ENCODE measurements at places on chromosomes 11 and 22. TPM values are rescaled to one million over a fixed set of nuclear protein-coding genes. Genes with fewer than 3 reads are reported as not detected.

GRCh38 chr11:8340296-8340695, 76.6 kb upstream of the LMO1 start:
- DNase-seq, result no peak

- DNase-seq, result no peak
These were observed 100.8 kb downstream of the TRAF6 start for GRCh38 chr11:36409152-36409816.

DNA sequence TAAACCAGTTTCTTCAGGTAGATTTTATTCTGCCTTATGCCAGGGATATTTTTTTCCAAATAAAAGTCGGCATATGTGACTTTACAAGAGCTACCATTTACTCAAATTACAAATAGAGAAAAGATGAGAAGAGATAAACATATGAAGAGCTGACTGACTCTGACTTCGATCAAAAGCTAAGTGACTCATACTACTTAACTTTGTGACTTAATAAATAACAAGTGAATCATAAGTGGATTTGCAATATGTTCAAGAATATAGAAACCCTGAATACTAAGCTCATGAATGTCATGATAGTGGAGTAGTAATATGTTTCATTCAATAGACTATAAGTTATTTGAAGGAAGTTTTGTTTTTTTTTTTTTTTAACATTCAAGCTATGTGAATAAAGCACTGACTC, 130.5 kb upstream of the ANO3 start:
- no peak for DNase-seq

DNA sequence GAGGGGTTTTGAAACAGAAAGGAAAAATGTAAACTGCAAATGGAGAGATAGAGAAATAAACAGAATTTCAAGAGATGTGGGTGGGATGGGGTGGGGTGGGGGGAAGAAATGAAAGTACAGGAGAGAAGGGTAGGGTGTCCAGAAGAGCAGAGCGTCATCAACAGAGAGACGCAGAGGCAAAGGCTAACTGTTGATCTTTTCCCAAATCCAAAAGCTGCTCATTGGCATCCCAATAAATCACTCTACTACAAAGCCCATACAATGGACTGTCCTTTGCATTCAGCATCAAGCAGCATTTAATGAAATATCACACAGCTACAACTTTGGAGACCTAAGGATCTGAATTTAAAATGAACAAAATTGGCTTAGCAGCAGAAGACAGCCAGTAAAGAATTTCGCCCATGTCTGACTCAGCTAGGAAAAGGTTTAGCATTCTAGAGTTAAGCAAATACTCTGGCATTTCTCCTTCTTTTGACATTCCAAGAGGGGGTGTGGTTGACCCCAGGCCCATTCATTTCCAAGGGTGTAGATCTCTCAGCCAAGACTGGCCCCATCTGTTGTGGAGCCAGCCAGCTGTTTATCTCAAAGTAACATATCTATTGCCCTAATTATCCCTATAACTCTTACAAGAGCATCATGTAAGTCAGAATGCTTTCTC, 1.5 kb downstream of the RAB30 start:
- no peak for DNase-seq

- no peak for DNase-seq
These were observed 237.3 kb downstream of the ST3GAL4 start for GRCh38 chr11:126592496-126593410.

DNA sequence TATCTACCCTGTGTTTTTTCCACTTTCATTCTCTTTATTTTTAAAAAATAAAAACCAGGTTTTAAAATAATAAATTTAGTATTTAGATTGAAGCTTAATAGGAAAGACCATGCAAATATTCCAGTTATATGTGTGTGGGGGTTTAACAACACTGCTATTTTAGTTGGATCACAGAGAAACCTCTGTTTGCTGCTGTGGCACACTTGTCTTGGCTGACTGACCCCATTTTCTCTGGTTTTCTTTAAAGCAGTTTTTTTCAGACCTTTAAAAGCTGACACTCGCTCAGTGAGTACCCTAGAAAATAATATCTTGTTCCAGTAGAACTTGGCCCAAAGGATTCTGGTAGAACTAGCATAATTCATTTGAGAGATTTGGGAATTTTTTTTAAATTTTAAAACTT, 31.6 kb downstream of the ACER3 start:
- no peak for DNase-seq

- DNase-seq, result no peak
These were observed 17.4 kb downstream of the LRFN4 start for GRCh38 chr11:66874232-66874631.

DNA sequence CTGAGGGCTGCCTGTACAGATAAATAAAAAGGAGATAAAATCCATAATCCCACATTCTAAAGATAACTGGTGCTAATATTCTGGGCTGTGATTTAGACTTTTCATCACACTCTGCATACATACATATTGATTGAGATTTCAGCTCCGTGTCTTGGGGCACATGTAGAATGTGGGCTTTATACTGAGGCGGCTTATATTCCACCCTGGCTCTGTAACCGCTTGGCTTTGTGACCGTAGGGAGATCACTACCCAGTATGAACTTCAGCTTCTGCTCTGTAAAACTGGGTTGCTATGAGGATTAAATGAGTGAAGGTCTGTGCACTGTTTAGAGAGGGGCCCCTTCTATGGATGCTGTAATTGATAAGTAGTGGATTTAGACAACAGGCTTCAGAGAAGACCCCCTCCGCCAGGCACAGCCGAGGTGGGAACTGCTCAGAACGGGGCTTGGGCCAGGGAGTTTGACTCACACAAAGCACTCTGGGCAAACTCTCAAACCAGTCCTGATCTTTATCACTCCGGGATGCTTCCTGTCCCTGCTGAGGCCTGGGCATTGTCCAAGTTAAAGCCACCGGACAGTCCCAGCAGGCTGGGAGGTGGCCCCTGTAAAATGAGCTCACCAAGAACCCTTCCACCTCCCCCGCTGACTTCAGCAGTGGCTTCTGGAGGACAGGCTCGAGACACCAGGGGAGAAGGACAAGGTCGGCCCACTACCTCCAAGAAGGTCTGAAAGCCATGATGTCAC, 17.2 kb downstream of the KIAA1671 start:
- no peak for DNase-seq

DNA sequence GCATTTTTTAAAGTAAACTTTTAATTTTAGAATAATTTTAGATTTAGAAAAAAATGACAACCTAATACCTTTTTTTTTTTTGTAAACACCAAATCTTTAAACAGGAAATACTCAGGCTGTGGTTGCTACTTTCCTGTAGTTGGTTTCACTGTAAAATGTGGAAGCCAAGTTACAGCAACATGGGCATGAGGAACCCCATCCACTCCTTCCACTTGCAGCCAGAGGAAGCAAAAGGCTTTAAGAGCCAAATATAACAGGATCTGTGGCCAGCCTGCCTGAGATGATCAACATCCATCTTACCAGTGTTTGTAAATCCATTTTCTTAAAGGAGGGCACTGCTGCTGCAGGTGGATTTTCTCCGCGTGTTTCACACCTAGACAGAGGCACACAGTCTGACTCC, 66.2 kb downstream of the TNRC6B start:
- DNase-seq, result no peak

DNA sequence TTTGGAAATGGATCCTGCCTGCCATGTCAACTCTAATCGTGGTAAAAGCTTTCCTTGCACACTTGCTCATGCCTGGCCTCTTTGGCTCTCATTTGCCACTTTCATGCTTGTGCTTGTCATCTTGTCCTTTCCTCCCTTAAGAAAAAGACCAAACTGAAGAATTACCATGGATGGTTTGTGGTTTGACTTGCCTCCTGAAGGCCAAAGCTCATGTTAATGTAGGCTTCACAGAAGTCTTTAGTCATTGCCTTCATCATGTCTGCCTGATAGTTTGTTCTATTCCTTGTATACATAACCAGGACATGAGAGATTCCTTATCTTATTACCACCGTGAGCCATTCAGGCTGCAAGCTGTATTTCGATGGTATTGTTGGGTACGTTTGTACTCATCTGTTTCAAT, 17.3 kb downstream of the TEAD1 start:
- no peak for DNase-seq

DNA sequence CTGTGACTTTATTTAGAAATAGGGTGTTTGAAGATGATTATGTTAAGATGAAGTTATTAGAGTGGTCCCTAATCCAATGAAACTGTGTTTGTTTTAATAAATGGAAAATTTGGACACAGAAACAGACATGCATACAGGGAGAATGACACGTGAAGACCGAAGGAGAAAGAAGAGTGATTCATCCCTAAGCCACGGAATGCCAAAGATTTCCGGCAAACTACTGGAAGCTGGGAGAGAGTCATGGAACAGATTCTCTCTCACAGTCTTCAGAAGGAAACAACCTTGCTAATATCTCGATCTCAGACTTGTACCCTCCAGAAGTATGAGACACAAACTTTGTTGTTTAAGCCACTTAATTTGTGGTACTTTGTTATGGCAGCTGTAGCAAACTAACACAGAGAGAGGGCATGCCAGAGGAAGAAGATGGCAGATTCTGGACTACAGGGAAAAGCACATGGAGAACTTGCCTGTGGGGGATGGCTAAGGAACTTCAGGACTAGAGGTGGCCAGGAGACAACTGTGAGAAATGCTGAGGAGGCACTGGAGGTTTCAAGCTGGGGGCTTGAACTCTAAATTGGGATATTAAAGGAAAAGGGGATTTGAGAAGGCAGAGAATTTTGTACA, 733.5 kb upstream of the CCDC90B start:
- no peak for DNase-seq

DNA sequence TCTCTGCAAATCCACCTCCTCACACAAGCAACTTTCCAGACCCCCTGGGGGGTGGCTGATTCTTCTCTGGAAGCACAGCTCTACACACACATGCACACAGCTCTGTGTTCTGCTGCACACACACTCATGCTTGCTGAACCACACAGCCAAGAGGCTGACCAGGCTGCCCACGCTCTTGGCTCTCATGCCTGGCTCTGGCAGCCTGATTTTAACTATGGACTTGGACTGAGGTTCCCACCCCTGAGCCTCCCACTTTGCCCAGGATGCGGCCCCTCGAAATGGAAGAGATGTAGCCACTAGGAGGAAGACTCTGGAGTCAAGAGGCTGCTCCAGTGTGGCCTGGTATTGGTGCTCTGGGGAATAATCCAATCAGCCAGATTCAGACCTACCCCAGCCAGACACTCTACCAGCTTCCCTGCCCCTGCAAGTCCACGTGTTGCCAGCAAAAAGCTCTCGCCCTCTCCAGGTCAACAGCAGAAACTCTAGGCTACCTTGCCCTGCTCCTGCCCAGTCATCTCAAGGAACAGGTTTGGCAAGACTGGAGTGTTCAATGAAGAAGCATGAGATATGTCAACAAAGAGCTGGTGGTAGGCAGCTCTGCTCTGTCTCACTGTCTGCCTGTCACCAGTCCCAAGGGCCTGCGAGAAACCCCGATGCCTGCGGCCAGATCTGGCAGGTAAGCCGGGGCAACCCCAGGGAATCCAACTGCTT, 8.8 kb upstream of the CASTOR1 start:
- no peak for DNase-seq

DNA sequence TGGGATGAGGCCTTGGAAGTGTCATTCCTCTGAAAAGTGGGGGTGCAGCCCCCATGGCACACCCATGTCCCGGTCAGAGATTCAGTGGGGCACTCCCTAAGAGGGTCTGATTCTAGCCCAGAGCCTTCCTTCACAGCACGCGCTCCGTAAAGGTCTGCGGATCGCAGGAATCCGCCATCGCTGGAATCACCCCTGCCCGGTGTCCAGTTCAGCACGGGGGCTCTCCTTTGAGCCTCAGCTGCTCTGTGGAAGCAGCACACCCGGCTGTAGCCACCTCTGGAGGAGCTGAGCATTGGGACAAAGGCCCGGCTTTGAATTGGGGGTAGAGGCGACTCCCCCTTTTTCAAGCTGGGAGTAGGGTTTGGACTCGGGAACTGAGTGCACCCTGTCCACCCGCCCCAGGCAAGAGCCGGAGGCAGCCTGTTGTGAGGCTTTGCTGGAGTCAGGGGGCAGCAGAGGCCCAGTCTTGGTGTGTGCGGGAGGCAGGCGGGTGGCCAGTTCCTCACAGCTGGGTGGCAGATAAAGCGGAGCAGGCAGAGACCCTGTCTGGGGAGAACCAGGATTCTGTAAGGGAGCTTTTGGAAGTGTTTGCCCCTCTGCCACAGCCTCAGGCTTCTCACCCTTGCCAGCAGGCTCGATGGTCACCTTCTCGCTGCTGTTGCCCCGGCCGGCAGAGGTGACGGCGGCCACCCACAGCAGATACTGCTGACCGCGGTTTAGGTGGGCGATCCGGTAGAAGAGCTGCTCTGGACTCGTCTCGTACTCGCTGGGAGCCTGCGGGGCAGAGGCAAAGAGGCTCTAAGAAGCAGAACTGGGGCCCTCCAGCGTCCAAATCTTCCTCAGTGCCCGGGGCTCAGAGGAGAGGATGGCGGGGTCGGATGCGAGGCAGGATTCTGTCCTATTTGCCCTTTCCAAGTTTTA, 115.9 kb downstream of the CEP164 start:
- DNase-seq, result peak; percentile 69

DNA sequence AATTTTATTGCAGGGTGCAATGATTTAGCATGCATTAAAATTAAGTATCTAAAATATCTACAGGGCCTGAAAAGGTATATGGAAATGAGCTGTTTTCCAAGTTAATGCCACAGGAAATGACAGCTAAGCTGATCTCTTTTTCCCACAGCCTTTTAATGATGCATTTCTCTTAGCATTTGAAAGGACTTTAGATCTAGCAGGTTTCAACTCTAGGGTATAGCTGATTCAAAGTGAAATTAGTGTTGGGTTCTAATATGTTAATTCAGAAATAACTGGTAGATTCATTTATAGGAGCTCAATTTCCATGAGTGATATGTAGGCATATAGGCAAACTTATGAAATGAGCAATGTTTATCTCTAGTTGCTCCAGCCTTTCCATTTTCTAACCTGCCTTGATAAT, 274.2 kb downstream of the CASP12 start:
- DNase-seq, result no peak

GRCh38 chr11:45147017-45147728, 734 bp downstream of the PRDM11 start:
- peak; percentile 92 for DNase-seq

- DNase-seq, result no peak
These were observed 61.1 kb upstream of the CD44 start for GRCh38 chr11:35077709-35078469.

GRCh38 chr11:130379276-130379675, 49.1 kb downstream of the ADAMTS8 start:
- no peak for DNase-seq

DNA sequence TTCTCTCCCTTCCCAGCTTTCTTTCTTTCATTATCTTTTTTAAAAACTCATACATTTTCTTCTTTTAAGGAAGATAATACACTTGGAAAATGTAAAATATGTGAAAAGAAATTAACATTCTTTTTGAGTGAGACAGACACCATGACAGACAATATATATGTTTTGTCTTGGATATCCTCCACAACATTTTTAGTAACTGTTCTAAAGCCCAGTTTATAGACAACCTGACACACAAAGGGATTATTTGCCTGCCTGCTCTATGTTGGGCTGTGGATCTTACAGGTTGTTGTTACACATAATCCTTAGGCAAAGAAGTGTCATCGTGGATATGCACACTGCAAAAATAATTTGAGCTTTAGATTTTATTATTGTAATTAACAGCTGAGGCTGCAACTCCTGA, 301.4 kb upstream of the PDGFD start:
- no peak for DNase-seq

- DNase-seq, result no peak
These were observed 92.5 kb downstream of the APIP start for GRCh38 chr11:34823639-34824038.

The PRRG4 gene
- total RNA-seq, result not detected

The INPP5J gene
- total RNA-seq, result 4.5 TPM

The SCUBE2 gene
- total RNA-seq, result 7.5 TPM

The CARD18 gene
- not detected for total RNA-seq

The PGA4 gene
- not detected for total RNA-seq

The KCNJ1 gene
- total RNA-seq, result not detected

The A4GALT gene
- total RNA-seq, result 0.39 TPM

The CCDC81 gene
- total RNA-seq, result 2.1 TPM

The NELL1 gene
- total RNA-seq, result 0.51 TPM

The TMEM191C gene
- total RNA-seq, result 2.1 TPM

The PDGFD gene
- total RNA-seq, result 3.4 TPM

The MPZL3 gene
- total RNA-seq, result 0.43 TPM
